Lung (tissue), 17 donors: ENCODE measurements at places on chromosomes 7 and 10. TPM values are rescaled to one million over a fixed set of nuclear protein-coding genes. Genes with fewer than 3 reads are reported as not detected.

The KLLN gene
- 1.5 TPM for total RNA-seq

The CRTAC1 gene
- total RNA-seq, result 82.4 TPM

The BTBD16 gene
- total RNA-seq, result 0.67 TPM

The TWIST1 gene
- 0.77 TPM for total RNA-seq

The EPDR1 gene
- 93.2 TPM for total RNA-seq

The NFE2L3 gene
- total RNA-seq, result 4.9 TPM

The DPYSL4 gene
- 1.1 TPM for total RNA-seq

The ABCA13 gene
- 23.2 TPM for total RNA-seq

The CALCR gene
- total RNA-seq, result 0.20 TPM

The PRLHR gene
- total RNA-seq, result not detected

The CFAP70 gene
- 11.2 TPM for total RNA-seq

DNA sequence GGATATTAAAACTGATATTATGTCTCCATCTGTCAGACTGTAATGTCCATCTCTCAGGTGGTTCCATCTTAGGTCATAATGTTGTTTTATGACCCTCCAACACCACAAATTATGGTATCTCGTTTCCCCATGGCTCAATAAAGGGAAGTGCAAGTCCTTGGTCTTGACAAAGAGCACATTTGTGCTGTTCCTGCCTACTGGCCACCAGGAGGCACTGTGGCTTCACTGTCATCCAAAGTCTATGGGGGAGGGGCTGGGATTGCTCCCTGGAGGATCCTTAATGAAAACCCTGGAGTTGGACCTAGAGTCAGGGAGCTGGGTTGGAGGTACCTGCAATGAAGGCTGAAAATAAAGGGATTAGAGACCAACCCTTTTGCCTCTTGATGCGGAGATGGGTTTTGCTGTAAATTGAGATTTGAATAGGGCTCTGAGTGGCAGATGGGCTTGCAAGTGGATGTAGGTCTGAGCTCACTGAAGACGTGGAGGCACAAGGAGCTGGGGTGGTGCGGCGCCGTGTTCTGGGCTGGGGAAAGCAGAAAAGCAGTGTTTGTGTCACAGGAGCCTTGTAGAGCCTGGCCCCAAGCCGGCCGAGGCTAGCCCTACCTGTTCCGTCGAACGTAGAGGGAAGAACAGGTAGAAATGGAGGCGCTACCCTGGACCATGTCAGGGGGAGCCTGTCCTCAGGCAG, 180.5 kb upstream of the PRSS58 start:
- DNase-seq, result no peak
- H3K27me3 ChIP-seq, result no peaks in the 10 kb centered on the region
- H3K27ac ChIP-seq, result no peak overlapping the region
- no peak overlapping the region for H3K4me3 ChIP-seq

DNA sequence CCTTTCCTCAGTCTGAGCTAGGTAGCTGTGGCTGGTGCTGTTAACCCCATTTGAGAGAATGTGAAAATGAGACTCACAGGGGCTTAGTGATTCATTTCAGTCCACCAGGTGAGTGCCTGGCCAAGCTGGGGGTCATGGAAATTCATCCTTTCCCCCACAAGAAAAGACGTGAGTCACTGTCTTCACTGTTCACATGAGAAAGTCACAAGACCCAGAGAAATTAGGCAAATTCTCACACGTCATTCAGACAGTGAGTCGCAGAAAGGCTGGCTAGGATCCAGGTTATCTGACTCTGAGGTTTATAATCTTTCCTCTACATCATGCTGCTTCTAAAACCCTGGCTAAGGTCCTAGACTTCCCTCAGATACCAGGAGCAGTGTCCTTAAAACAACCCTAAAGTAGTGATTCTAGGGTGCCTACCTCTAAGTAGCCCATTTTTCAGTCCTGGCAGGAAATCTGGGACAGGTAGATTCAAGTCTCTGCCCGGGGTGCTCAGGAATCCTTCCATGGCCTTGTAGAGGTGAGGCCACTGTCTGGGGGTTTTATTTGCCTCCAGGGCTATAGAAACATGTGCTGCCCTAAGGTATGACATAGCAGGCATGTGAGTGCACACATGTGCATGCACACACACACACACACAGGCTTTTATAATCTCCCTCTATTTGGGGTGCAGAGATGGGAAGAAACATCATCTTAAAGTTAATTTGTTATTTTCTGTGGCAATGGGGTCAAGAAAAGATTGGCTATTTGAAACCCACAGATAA, 427.9 kb upstream of the CELF2 start:
- H3K27me3 ChIP-seq, result no peaks in the 10 kb centered on the region
- no peak overlapping the region for H3K27ac ChIP-seq
- peak; percentile 78 for DNase-seq
- H3K36me3 ChIP-seq, result no peaks in the 10 kb centered on the region
- H3K4me1 ChIP-seq, result no peaks in the 10 kb centered on the region
- H3K4me3 ChIP-seq, result no peak overlapping the region

- H3K27me3 ChIP-seq, result no peaks in the 10 kb centered on the region
- H3K4me1 ChIP-seq, result no peaks in the 10 kb centered on the region
- H3K36me3 ChIP-seq, result no peaks in the 10 kb centered on the region
- no peak overlapping the region for H3K4me3 ChIP-seq
- DNase-seq, result no peak
These were observed 46.9 kb upstream of the MKRN1 start for GRCh38 chr7:140526214-140526613.

DNA sequence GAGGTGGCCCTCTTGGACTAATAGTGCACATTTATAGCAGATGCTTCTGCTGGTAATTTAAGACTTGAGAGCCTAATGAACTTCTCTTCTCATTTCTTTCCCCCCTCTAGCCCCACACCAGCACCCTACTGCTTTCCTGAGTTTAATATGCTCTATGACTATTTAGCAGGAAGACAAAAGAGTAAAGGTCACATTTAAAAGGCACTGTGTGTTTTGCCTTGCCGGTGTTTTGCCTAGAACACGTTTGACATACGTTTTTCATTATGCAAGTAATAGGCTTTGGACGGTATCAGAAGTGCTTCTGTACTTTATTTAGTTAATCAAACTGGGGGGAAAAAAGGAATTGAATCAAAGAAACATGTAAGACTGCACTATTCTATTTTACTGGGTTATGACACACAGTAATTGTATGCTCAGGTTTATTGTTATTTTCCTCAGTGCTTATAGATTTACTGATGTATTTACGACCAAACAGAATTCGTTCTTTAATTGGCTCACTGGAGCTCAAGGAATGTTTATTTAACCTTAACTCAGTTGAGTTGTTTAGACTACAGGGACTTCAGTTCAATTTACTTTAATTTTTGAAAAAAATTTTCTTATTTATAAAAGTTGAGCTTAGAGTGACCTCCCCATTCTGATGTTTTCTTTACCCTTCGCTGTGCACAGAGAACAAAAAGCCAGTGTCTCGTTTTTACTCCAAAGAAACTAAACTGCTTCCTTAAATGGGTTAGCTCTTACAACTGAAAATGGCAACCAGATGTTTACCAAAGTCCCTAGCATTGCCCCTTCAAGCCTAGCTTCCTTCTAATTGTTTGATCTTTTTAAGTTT, 35.4 kb downstream of the CPED1 start:
- no peaks in the 10 kb centered on the region for H3K36me3 ChIP-seq
- H3K27me3 ChIP-seq, result no peaks in the 10 kb centered on the region
- peak overlapping the region; percentile 79 for H3K27ac ChIP-seq
- H3K4me1 ChIP-seq, result peaks cover 13% of the 10 kb centered on the region
- H3K4me3 ChIP-seq, result no peak overlapping the region
- peak; percentile 77 for DNase-seq

- no peak overlapping the region for H3K27ac ChIP-seq
- H3K27me3 ChIP-seq, result no peaks in the 10 kb centered on the region
- H3K4me1 ChIP-seq, result peaks cover 3% of the 10 kb centered on the region
- H3K4me3 ChIP-seq, result no peak overlapping the region
- DNase-seq, result no peak
- H3K36me3 ChIP-seq, result no peaks in the 10 kb centered on the region
These were observed 162.5 kb downstream of the DNAJB6 start for GRCh38 chr7:157499121-157499834.

GRCh38 chr7:36894190-36894589, 169.9 kb upstream of the AOAH start:
- H3K27ac ChIP-seq, result no peak overlapping the region
- no peak overlapping the region for H3K4me3 ChIP-seq
- no peaks in the 10 kb centered on the region for H3K36me3 ChIP-seq
- DNase-seq, result no peak
- no peaks in the 10 kb centered on the region for H3K4me1 ChIP-seq

- H3K4me3 ChIP-seq, result no peak overlapping the region
- no peaks in the 10 kb centered on the region for H3K36me3 ChIP-seq
- H3K4me1 ChIP-seq, result peaks cover 15% of the 10 kb centered on the region
- no peak for DNase-seq
- H3K27me3 ChIP-seq, result no peaks in the 10 kb centered on the region
- H3K27ac ChIP-seq, result no peak overlapping the region
These were observed 3.8 kb downstream of the TMEM72 start for GRCh38 chr10:44914891-44915290.

- no peak overlapping the region for H3K4me3 ChIP-seq
- no peak for DNase-seq
- no peaks in the 10 kb centered on the region for H3K27me3 ChIP-seq
- no peak overlapping the region for H3K27ac ChIP-seq
- H3K36me3 ChIP-seq, result no peaks in the 10 kb centered on the region
These were observed 12.1 kb upstream of the SNX13 start for GRCh38 chr7:17952387-17952786.

DNA sequence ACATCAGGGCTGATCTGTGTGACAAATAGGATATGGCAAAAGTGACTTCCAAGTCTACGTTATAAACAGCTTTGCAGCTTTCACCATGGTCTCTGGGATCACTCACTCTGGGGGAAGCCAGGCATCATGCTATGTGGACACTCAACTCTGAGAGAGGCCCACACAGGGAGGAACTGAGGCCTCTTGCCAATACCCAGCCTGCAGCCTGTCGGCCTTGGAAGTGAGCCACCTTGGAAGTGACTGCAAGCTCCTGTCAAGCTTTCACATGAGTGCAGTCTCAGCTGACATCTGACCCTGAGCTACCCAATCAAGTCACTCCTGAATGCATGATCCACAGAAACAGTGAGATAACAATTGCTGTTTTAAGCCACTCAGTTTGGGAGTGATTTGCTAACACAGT, 56.5 kb downstream of the MMRN2 start:
- H3K27ac ChIP-seq, result peak overlapping the region; percentile 73
- H3K36me3 ChIP-seq, result peaks cover 2% of the 10 kb centered on the region
- H3K4me3 ChIP-seq, result no peak overlapping the region
- H3K27me3 ChIP-seq, result no peaks in the 10 kb centered on the region
- peak; percentile 98 for DNase-seq
- H3K4me1 ChIP-seq, result peaks cover 29% of the 10 kb centered on the region

- H3K27ac ChIP-seq, result no peak overlapping the region
- H3K4me3 ChIP-seq, result no peak overlapping the region
- H3K4me1 ChIP-seq, result peaks cover 7% of the 10 kb centered on the region
- H3K27me3 ChIP-seq, result no peaks in the 10 kb centered on the region
- H3K36me3 ChIP-seq, result no peaks in the 10 kb centered on the region
These were observed 4.9 kb upstream of the UPK3B start for GRCh38 chr7:76505168-76506080.

DNA sequence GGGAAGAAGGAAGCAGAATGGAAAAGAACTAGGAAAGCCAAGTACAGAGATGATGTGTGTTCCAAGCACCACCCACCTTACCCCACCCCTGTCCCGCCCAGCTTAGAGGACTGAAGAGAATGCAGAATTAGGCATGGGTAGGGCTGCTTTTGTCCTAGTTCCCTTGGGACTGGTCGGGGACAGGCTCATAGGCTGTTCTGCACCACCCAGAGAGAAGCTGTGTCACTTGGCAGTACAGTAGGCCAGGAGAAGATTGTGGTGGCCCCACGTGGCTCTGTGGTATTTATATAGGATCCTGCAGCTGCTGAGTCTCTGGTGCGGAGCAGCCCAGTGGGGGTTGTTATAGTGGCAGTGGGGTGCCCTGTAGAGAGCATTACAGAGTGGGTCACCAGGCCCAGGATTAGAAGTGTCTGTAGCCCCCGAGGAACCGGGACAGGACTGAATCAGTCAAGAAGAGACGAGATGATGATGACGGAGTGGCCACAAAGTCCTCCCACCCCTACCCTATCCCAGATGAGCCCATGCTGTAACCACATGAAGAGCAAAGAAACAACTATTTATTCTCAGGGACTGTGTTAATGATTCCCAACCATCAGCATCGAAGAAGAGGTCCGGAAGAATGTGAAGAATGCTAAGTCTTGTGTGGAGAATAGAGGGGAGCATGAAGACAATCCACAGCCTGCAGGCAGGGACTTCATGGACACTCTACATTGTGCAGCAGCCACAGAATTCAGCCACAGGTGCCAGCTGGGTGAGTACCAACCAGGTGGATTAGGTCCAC, 88.9 kb downstream of the C1GALT1 start:
- H3K4me1 ChIP-seq, result peaks cover 2% of the 10 kb centered on the region
- no peak overlapping the region for H3K4me3 ChIP-seq
- no peaks in the 10 kb centered on the region for H3K36me3 ChIP-seq
- DNase-seq, result no peak
- no peak overlapping the region for H3K27ac ChIP-seq
- no peaks in the 10 kb centered on the region for H3K27me3 ChIP-seq

DNA sequence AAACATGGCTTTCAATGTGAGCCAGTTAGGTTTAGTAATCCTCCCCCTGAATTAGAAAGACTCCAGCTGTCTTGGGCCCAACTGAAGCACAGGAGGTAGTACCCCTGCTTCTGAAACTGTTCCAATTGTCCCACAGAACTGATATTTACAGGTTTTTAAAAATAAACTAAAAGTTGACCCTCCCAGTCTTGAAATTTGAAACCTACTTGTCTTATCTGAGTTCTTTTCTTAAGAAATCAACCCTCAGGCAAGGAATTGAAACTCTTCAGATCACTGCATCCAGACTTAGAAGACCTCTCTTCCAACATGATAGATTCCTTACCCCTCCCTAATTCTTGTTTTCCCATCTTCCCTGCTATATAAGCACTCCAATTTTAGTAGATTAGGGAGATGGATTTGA, 13.3 kb upstream of the ARHGAP21 start:
- no peaks in the 10 kb centered on the region for H3K4me1 ChIP-seq
- H3K27me3 ChIP-seq, result no peaks in the 10 kb centered on the region
- H3K36me3 ChIP-seq, result no peaks in the 10 kb centered on the region
- H3K27ac ChIP-seq, result no peak overlapping the region
- DNase-seq, result no peak
- H3K4me3 ChIP-seq, result no peak overlapping the region

GRCh38 chr10:86224354-86225102, 142.1 kb downstream of the GRID1 start:
- H3K36me3 ChIP-seq, result no peaks in the 10 kb centered on the region
- H3K27ac ChIP-seq, result no peak overlapping the region
- no peak for DNase-seq
- H3K27me3 ChIP-seq, result no peaks in the 10 kb centered on the region

GRCh38 chr7:142815134-142815533, 39.7 kb upstream of the EPHB6 start:
- H3K4me1 ChIP-seq, result no peaks in the 10 kb centered on the region
- H3K36me3 ChIP-seq, result no peaks in the 10 kb centered on the region
- H3K27me3 ChIP-seq, result peaks cover 23% of the 10 kb centered on the region
- no peak for DNase-seq
- H3K27ac ChIP-seq, result no peak overlapping the region
- H3K4me3 ChIP-seq, result no peak overlapping the region
